ENCODE measurements at places on chromosomes 12 and 14.

DNA sequence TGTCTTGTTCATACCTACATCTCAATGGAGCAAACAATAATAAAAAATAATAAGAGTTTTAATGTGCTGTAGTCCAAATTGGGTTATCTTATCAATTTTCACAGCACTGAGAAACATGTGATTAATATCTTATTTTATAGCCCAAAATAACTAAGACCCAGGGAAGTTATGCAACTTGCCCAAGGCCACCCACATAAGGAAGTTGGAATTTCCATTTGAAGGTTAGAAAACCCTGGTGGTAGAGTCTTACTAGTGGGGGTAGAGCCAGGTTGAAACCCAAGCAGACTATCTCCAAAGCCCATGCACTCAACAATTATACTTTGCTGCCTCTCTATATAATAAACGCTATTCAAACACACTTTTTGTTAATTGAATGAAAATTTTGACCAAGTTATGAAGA is 270.0 kb upstream of the CAND1 start:
- no peak for DNase-seq

- no peak for DNase-seq
Observed at GRCh38 chr12:104166465-104166864, 28.5 kb upstream of the NFYB start.

- no peak for DNase-seq
Observed at GRCh38 chr12:100706033-100706432, 88.5 kb upstream of the ANO4 start.

DNA sequence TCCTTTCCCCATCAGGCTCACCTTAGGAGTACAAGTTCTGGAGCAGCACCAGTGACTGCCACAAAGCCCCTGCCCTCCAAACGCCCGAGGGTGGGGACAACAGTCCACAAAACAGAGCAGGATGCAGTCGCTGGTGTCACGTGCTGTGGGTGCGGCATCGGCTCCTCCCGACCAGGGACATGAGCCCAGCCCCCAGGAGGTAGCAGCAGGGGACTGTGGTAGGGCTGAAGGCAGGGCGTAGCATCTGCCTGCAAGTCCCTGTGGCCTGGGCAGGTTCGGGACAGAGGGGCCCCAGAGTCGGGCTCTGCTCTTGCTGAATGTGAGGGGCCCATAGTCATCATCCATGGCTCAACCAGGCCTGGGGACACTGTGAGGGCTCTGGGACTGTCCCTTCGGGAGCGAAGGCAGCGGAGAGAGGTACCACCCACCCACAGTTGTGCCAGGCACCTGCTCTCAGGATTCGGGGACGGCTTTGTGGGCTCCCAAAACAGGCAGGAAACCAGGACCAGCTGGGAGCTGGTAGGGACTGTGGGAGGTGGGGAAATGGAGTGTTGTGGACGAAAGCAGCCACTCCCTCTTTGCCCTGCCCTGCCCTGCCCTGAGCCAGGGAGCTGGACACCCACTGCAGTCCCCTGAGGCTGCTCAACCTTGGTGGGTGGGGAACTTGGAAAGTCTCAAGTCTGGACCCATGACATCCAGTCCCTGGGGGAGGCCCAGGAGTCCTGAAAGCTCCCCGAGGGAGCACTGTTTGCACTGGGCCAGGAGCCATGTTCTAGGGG is 30.7 kb downstream of the FBRSL1 start:
- DNase-seq: no peak

DNA sequence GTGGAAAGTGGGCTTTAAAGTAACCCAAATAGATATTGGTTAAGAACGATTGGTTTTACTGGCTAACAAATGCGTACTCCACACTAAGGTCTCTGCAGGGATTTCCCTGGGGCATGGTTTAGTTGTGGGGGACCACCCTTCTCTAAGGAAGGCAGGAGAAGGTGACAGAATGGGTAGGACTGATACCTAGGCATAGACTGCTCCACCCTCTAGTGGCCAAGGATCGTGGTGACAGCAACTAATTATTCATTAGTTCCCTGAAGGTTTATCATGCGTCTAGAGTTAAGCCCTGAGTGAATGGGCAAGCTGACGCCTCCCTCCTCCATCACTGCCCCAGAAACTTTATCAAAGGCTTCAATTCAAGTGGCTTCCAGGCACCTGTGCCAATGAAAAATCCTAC is 9.1 kb downstream of the FAM181A start:
- no peak for DNase-seq

DNA sequence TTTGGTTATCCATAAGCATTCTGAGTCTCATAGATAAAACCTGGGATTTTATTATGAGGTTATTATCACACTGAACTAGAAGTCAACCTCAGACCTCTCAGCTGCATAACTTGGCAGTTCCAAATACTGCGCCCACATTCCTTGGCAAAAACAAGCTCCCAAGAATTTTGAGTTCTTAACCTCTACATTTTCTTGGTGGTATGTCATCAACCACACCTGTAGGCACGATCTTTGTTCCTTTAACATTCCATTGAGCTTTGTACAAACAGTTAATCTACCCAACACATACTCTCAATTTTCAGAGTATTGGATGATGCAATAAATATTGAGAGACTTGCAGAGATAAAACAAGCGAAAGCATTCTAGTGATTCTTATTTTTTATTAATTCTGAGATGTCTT is 371.8 kb upstream of the PRICKLE1 start:
- DNase-seq: no peak

GRCh38 chr12:121232163-121232562 is 22.2 kb downstream of the P2RX4 start:
- DNase-seq: no peak

- no peak for DNase-seq
Observed at GRCh38 chr12:30537228-30537627, 158.4 kb downstream of the IPO8 start.

DNA sequence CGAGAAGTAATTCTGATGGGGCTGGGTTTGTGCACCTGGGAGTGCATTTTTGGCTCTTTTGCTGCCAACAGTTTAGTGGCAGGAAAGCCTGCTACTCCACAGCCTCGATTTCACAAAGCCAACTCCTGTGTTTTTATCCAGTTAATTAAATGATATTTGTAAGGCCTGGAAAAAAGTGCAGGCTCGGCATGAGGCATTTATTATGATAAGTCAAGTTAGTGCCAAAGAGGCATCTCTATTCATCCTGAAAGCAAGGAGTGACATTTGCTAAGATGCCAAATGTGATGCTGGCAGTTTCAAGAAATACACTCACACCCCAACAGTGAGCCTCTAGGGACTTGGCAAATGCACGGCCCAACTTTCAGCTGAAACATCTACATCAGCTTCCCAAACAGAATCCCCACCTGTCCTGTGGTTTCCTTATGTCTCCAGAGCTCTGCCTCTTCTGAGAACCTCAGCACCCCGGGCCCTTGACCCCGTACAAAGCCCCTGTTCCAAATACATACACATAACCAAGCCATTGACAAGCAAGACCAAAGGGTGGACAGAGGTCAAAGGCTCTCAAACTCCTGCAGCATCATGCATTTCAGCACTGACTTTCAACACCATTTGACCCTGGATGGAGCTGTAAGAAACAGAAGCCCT is 955.1 kb upstream of the TMEM132C start:
- no peak for DNase-seq

GRCh38 chr12:13472690-13473089 is 276.2 kb downstream of the EMP1 start:
- no peak for DNase-seq

DNA sequence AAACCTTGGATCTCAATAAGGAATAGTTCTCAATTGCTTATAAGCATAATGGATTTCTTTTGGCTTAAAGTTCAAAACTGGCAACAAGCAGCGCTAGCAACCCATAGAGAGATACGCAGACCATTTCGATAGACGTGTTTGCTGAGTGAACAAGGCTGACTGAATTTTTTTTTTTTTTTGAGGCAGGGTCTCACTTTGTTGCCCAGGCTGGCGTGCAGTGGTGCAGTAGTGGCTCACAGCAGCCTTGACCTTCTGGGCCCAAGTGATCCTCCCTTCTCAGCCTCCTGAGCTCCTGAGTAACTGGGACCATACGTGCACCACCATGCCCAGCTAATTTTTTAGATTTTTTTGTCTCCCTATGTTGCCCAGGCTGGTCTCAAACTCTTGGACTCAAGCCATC is 1.4 kb upstream of the AKAP5 start:
- DNase-seq: no peak

DNA sequence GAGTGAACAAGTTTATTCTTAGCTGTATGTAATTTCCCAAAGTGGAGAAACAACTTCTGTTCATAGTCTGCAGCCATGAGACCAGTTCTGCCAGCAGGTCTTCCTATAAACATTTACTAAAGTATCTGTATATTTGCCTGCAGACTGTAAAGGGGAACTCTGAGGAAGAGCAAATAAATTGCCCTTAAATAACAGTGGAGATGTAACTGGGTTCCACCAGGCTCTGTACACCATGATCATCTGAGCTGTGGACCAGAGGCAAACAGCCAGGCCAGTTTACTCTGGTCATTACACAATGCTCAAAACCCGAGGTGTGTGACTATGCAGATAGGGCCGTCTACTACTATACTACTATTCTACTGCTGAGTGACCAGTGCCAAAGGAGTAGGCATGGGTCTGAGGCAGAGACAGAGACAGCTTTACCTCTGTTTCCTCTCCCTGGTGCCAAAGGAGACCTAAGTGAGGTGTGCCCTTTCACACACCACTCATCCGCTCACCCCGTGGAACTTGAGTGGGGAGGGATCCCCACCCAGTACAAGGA is 21.1 kb upstream of the CERS5 start:
- no peak for DNase-seq

- DNase-seq: no peak
Observed at GRCh38 chr12:47610686-47611252, 95.1 kb downstream of the RPAP3 start.

DNA sequence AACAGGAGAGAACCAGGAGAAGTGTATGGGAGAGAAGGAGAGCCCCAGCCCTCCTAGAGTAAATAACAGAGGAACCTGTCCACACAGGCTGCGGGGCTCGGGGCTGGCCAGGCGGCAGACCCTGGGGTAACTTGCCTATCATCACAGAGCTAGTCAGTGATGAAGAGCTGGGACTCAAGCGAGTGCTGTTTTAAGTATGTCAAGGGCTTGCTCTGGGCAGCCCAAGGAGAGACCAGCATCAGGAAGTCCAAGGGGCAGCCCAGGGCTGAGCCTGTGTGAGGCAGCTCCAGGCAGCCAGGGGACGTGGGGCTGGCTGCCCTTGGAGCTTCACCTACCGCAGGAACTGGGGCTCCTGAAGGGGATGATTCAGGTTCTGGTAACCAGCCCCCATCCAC is 10.0 kb downstream of the VWF start:
- no peak for DNase-seq

GRCh38 chr12:6952863-6953441 is 1.8 kb downstream of the PTPN6 start:
- DNase-seq: no peak

- DNase-seq: peak; percentile 53
Observed at GRCh38 chr14:21382886-21383847, 652 bp downstream of the SUPT16H start.

- no peak for DNase-seq
Observed at GRCh38 chr14:89849931-89850330, 104.6 kb downstream of the EFCAB11 start.

- DNase-seq: no peak
Observed at GRCh38 chr14:101980700-101981099, 16.3 kb downstream of the DYNC1H1 start.

GRCh38 chr14:53391631-53392285 is 238.6 kb upstream of the DDHD1 start:
- no peak for DNase-seq

- no peak for DNase-seq
Observed at GRCh38 chr12:53603196-53603595, 23.0 kb downstream of the ATF7 start.

DNA sequence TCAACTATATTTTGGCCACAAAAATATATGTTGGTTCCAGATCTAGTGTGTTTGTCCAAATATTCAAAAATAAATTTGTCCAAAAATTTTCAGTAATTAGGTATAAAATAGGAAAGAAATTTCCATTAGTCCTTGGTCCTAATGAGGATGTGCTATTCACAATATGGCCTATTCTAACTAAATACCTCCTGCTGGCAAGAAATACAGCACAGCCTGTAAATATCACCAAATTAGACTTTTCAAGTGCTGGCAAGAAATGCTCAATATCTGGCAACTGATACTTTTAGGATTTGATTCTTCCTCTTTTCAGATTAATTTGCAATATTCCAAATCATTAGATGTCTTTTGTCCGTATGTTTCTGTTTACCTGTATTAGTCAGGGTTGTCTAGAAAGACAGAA is 1446.2 kb downstream of the LRFN5 start:
- no peak for DNase-seq

- DNase-seq: no peak
Observed at GRCh38 chr12:114392909-114393308, 13.0 kb downstream of the TBX5 start.

- DNase-seq: no peak
Observed at GRCh38 chr12:129378496-129378895, 525.2 kb downstream of the GLT1D1 start.

- no peak for DNase-seq
Observed at GRCh38 chr12:79549531-79550271, 141.1 kb downstream of the PAWR start.

GRCh38 chr14:32038876-32039275 is 38.2 kb upstream of the ARHGAP5 start:
- no peak for DNase-seq

GRCh38 chr14:32513571-32514009 is 184.5 kb downstream of the AKAP6 start:
- DNase-seq: no peak

DNA sequence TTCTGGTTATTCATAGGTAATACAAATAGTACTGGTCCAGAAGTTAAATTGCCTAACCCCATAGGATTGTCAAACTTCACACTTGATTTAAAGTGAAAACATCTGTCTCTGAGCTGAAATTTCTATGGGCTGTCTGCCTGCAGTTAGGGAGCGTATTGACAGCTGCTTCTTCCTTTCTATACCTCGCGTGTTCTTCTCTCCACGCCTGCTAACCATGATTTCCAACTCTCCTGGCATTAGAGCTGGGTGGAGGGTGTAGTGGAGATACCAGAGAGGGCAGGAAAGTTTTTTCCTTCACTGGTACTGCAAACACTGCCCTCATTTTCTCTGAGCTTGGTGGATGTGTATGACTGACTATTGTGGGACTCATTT is 429.0 kb upstream of the FBXO33 start:
- no peak for DNase-seq

DNA sequence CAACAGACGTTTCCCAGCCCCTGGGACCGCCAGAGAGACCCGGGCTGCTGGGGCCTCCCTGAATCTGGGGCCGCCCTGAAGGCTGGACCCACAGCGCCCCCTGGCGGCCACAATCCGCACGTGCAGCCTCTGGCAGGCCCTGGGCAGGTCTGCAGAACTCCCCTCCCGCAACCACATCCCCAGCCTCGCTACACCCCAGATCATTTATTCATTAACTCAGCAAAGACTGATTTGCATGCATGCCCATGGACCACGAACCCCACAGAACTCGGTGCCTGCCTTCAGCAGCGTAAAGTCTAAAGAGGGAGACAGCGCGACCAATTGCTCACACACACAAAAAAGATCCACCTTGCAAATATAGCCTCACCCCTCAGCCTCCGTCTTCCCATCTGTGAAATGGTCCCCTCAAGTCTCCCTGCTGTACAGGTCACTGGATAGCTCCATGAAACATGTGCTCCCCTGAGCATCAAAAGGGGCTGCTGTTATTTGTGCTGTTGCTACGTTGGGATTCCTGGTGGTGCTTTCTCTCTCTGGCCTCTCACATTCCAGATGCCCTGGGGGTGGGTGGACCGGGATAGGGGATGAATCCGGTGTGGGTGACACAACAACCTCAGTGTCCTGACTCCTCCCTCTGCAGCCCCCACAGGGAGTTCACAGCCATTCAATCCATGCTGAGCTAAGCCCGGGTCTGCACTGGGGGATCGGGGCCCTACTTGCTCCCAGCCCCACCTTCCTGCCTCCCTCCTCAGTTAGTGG is 96.4 kb downstream of the SCARB1 start:
- DNase-seq: peak; percentile 31

GRCh38 chr12:27305673-27306456 is 26.8 kb upstream of the BMAL2 start:
- DNase-seq: no peak
